ENCODE measurements at places on chromosomes 1 and 21.
A peak's percentile ranks its signal among the peaks of the same experiment; 100 is the strongest.

DNA sequence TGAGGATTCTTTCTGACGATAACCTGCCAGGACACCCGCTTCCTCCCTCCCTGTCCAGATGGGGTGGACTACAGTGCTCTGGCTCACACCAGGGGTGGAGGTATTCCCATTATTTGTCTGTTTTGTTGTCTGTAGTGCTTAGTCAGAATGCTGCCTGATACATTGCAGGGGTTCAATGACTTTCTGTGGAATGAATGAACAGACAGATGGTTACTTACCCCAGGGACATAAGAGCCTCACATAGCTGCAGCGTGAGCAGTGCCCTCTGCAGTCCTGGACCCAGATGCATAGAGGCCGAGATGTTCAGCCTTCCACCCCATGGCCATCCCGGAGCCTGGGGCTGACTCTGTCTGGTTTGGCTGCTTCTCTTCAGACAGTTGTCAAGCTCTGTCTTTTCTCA, 13.0 kb upstream of the F3 start:
- no peak for DNase-seq

DNA sequence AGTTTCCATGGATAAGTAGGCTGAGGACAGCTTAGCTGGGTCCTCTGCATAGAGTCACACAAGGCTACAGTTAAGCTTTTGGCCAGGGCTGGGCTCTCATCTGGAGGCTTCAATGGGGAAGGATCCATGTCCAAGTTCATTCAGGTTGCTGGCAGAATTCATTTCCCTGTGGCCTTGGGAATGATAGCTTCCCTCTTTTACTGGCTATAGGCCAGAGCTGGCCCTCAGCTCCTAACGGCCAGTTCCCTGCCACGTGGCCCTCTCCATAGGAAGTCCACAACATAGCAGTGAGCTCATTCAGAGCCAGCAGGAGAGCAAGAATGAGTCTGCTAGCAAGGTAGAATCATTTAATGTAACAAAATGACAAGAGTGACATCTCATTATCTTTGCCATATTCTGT, 15.1 kb upstream of the PODN start:
- no peak for DNase-seq

DNA sequence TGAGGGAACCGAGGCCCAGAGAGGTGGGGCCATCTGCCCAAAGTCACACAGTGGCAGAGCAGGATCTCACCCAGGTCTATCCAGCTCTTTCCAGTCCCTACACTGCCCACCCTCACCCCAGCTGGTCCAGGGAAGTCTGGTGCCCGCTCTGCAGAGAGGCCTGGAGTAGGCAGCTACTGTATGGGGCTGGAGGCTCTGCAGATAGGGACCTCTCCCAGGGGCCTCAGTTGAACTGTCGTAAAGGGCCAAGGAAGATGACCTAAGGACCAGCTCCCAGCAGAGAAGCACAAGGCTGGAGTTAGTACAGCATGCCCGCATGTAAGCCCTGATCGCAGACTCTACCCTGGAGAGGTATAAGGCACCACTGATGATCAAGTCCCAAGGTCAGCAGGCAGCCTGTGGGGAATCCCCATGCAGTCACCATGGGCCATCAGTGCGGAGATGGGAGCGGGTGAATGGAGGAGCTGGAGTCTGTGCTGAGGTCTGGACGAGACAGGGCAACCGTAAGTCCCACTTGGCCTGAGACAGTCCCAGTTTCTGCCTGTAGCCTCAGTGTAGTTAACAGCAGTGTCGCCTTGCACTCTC, 320.2 kb downstream of the MATN1 start:
- DNase-seq = no peak

DNA sequence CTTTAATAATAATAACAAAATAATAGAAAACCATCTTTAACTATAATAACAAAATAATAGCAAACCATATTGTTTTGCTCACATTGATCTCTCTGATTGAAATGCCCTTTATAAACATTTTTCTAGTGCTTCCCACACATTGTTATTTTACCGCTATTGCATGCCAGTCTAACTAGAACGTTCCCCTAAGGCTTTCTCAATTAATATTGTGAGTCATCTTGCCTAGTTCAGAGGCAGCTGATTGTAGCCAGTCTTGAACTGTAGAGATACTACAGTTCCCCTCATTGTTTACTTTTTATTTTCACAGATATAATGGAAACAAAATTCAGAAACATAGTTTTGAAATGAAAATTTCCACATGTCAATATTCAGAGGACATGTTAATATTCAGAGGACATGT, 192.3 kb upstream of the ADGRL4 start:
- DNase-seq = no peak

GRCh38 chr21:18117176-18117575, 127.5 kb upstream of the CHODL start:
- no peak for DNase-seq

DNA sequence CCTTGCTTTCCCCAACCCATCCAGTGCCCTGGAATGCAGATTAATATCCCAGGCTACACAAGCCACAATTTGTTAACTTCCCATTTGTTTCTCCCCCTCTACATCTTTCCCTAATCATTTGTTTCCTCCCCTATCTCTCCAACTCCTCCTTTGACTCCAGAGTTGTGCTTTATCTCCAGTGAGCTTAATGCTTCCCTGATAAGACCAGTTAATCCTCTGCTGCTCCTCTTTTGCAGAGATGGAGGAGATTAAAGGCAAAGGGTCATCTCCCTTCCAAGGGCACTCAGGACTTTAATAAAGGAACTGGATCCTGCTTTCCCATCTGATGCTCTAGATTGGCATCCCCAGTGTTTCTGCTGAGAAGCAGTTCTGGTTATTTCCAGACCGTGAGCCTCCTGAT, 7.1 kb downstream of the FAM78B start:
- no peak for DNase-seq

DNA sequence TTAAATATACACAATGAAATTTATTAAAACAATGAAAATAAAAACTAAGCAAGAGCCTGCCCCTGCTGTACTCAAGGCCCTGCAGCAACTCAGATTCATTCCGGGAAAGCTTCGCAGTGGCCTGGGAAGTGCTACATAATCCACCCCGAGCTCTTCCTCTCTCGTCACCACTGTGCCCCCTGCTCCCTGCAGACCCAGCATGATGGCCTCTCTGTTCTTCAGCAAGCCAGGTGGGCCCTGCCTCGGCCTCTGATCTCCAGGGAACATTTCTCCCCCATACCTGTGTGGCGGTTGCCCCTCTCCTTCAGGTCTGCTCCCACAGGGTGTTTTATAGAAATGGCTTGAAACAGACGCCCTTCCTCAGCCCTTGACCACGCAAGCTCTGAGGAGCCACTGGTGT, 10.6 kb downstream of the RNF187 start:
- DNase-seq = no peak

- peak; percentile 79 for DNase-seq
Measured at GRCh38 chr1:23558140-23558871, 995 bp downstream of the ID3 start.

GRCh38 chr1:164823486-164824279, 264.7 kb downstream of the PBX1 start:
- DNase-seq = no peak

DNA sequence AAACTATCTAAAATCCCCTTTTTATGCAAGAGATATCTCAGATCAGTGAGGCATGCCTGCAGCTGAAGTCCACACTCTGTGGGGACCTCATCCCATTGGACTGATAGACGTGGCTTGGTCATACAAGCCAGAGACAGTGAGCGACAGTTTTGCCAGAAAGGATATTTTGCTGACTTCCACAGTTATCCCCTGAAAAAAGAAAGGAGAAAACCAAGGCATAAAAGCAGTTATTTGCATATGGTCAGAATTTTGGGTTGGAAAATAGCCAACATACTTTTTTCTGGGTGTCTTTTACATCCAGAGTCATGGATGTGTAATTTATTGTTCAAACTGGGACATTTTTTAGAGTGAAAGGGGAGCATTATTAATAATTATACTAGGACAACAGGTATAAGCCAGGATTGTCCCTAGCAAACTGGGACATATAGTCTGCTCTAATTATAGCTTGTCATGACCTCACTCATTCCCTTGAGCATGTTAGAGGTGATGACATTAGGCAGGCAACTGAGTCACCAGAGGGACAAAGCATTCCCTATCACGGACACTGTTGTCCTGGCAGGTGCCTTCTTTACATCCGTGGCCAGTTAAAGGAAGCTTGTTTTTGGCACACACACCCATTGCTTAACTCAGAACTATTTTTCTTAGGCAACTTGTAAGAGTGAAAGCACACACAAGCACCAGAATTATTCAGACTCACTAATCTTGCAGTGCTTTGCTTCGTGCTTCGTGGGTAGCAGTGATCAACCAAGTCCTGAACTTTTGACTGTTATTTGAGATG, 65.5 kb downstream of the PRRX1 start:
- DNase-seq = no peak

- peak; percentile 51 for DNase-seq
Measured at GRCh38 chr1:64540265-64540791, 70.4 kb downstream of the CACHD1 start.

DNA sequence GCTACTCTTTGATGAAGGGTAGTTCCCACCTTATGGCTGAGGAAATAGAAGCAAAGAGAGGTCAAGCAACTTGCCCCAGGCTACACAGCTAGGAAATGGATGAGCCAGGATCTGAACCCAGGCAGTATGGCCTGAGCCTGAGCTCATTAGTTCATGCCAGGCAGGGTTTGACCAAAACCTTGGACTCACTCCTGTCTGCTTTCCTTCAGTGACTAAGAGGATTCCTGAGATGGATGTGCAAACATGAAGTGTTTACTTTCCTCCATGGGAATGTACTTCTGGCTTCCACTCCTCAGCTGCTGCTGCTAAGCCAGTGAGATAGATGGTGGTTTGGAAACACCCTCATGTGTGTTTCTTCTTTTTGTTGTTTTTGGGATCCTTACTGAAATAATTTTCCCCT, 35.1 kb upstream of the ERRFI1 start:
- DNase-seq = no peak

- DNase-seq = no peak
Measured at GRCh38 chr1:224539971-224540370, 76.1 kb upstream of the CNIH3 start.

DNA sequence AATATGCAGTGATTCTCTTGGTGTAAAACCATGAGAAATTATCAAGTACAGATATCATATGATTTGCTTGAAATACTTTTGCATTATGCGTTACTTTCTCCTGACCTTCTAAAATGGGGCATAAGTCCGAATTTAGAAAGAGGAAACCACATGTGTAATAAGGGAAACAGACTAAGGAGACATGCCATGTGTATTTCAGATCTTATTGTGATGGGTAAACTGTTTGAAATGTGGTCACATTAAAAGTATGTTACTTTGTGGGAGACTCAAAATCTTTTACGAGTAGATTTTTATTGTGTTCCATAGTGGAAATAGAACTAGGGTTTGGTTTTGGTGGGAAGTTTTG, 173.0 kb downstream of the NFIA start:
- no peak for DNase-seq

GRCh38 chr1:228837817-228838716, 102.8 kb downstream of the RHOU start:
- DNase-seq = no peak

- DNase-seq = peak; percentile 39
Measured at GRCh38 chr1:164563721-164564360, 4.9 kb downstream of the PBX1 start.

GRCh38 chr1:77513839-77514763, 168.4 kb downstream of the ZZZ3 start:
- no peak for DNase-seq

GRCh38 chr1:172883387-172883791, 167.4 kb downstream of the TNFSF18 start:
- DNase-seq = no peak

- DNase-seq = no peak
Measured at GRCh38 chr1:175864625-175865024, 121.2 kb upstream of the TNR start.

- DNase-seq = no peak
Measured at GRCh38 chr1:54459140-54459539, 52.9 kb upstream of the SSBP3 start.

GRCh38 chr1:119943216-119943615, 46.9 kb upstream of the ADAM30 start:
- no peak for DNase-seq

DNA sequence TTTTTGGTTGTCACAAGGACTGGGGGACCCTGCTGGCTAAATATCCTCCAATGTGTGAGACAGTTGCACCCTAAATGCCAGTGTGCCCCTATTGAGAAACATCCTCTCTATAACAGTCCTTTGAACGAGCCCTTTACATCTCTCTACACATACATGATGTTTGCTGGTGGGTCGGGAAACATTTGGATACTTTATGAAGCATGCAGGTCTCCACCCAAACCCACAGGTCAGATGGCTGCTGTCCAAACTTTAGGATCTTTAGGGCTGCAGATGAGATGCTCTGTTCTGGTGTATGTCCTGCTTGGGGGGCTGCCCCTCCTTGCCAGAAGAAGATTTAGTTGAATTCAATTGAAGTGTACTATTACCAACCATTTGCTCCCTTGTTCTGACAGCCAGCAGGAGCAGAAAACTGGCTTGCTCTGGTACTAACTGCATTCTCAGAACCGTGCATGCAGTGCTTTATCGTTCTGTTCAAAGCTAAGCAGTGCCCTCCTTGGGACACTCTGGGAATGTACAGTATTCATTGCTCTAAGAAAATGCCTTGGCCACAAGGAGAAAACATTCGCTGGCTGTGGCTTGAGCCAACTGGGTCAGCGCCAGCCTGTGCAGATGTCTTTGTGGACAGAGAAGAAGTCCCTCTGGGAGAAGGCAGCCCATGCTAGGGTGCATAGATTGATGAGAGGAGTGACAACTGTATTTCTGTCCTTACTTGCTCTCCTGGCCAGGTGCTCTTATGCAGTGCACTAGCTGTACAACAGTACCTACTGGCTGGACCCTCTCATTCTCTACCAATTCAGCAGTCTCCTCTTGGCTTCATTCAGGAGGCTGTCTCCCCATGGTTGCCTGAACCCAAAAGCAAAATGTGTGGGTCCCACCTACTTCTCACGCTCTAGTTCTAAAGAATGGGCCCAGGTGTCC, 61.4 kb upstream of the DIRAS3 start:
- peak; percentile 70 for DNase-seq

DNA sequence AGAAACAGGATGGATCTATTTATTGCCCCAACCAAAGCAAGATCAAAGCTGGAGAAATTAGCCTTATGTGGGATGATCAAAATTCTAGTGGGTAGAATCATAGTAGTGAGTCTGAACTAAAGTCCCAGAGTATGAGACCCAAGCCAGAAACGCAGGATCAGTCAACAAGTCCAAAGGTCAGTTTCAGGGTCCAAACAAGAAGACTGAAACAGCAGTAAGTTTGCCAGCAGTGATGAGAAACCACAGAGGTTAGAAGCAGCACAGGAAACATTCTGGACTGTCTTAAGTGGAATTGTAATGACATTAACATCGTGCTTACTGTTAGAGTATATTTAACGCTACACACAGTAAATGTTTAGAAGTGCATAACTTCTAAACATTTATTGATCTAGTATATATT, 251.0 kb downstream of the LRRIQ3 start:
- no peak for DNase-seq

All from NCI-H1417 (cell line).